Right renal pelvis (tissue), 4 donors: ENCODE measurements at places on chromosomes 13 and 19.

DNA sequence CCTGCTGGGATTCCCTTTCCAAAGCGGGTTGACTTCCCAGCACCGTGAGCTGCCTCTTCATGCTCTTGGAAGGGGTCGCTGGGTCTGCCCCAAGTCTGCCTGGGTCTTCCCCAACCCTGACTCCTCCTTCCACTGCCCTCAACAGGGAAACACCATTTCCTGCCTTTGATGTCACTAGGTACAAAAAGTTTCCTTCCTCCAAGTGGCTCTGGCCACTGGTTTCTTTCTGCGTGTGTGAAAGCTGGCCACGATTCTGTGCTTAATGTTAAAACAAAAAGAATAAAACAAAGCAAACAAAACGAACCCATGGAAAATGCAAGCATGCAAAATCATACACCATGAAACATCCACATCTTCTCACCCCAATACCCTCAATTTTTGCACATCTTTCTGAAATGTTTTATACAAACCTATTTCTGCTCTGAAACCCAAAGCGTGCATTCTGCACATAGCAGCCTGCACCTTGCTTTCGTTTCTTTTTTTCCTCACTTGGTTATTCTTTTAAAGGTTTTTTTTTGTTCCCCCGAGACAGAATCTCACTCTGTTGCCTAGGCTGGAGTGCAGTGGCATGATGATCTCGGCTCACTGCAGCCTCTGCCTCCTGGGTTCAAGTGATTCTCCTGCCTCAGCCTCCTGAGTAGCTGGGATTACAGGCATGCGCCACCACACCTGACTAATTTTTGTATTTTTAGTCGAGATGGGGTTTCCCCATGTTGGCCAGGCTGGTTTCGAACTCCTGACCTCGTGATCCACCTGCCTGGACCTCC lies 12.5 kb upstream of the TNFSF9 start:
- no peak for DNase-seq

DNA sequence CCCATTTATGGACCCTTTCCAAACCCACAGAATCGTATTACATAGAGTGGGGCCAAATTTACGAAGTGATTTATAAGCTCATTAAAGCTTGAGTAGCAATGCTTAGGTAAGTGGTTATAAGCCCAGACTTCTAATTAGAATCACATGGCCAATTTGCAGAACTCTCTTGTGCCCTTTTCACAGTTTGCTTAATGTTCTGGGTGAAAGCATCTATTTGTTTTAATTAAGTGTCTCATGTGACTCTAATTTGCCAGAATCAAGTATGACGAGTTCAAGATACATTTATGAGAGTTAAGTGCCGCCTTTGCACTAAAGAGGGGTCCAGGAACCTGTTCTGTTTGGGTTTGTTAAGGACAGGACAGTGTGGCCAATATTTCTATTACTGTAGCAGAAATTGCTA lies 46.0 kb upstream of the ZNF681 start:
- no peak for DNase-seq

DNA sequence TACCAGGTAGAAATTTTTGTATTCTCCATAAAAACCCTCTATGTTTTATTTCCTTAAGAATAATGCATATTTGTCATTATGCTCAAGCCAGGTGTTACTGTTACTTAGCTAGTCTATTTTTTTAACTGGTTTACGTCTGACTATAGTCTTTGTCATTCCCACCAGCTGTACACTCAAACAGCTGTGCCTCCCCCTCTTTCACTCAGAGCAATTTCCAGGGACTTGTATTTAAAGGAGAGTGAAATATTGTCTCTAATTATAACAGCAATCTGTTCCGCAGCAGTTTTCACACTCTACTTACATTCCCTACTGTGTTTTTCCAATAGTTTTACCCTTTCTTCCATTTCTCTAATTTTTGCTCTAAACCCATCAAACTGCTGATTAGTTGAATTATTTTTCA lies 813.6 kb upstream of the MIR17HG start:
- no peak for DNase-seq

- no peak for DNase-seq
These were observed 129.9 kb downstream of the RNF17 start for GRCh38 chr13:24893863-24894262.

DNA sequence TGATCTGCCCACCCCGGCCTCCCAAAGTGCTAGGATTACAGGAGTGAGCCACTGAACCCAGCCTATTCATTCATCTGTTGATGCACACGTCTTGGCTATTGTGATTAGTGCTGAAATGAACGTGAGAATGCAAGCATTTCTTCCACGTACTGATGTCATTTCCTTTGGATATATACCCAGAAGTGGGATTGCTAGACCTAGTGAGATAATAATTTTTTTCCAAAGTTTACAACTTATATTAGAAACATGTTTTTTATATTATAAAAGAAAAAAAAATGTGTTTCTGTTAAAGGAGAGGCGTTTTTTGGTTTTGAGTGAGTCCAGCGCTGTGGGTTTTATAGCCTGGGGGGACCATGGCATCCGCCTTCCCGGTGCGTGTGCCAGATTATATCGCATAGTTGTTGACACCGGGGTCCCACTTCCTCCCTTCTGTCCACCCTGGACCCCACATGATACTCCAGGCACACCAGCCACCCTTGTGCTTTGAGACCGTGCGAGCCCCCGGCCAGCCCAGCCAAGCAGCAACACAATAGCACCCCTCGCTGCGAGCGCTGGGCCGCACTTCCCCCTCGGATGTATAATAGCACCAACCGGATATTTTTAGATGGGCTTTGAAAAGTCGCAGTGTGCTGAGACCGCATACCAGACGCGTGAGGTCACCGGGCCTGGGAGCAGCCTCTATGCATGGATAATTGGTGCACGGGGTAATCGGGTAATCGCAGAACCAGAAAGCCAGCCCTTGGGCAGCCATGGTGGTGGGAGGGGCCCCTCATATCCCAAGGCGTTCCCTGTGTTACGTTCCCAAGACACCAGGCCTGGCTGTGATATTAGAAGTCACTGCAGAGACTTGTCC lies 59.6 kb downstream of the MYO9B start:
- peak; percentile 91 for DNase-seq

DNA sequence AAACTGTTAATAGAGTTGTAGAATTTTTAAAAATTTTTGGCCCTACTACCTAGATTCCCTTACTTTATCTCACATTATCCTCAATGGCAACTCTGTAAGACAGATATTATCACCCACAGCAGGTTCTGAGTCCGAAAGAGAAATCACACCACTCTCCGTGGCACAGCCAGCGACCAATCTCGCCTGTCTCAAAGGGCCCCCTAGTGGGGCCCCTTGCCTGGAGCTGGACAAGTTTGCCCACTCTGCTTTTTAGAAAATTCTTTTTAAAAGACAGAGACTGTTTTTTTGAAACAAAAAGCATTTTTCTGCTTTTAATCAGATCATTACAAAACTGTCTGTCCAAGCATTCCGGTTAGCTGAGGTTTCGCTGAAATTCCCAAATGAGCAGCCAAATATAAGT lies 21.7 kb downstream of the PHF11 start:
- no peak for DNase-seq

DNA sequence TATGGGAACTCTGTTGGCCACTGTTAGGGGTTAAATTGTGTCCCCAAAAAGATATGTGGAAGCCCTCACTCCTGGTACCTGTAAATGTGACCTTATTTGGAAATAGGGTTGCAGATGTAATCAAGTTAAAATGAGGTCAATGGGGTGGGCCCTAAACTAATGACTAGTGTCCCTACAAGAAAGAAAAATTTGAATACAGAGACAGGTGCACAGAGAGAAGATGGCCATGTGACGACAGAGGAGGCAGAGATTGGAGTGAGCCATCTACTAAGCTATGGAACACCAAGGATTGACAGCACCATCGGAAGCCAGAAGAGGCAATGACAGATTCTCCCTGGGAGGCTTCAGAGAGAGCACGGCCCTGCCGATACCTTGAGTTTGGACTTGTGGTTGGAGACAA lies 16.5 kb downstream of the POU2F2 start:
- DNase-seq, result no peak

GRCh38 chr19:16222806-16223205 lies 25.1 kb downstream of the AP1M1 start:
- DNase-seq, result no peak

DNA sequence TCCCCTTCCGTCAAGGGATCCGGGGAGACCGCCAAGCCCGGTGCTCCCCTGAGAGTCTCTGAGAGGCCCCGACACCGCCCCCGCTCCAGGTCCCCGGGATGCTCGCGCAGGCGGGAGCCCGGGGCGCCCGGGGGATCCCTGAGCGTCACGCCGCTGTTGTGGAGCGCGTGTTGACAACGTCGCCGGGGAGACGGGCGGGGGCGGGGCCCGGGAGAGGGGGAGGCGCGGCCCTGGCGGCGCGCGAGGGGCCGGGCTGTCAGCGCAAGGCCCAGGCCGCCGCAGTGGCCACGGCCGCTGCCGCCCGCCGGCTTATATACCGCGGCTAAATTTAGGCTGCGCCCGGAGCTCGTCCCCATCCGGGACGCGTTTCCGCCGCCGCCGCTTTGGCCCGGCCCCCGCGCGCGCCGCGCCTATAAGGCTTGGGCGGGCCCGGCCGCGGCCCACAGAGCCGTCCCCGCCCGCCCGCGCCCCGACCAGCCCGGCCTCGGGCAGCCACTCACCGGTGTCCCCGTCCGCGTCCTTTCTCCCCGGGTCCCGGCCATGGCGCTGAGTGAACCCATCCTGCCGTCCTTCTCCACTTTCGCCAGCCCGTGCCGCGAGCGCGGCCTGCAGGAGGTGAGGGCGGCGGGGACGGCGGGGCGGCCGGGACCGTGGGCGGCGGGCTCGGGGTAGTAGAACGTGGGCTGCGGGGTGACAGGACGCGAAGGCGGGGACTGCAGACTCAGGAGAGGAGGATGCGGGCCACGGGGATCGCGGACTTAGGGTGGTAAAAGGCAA lies at the start of gene KLF2:
Gene KLF2, plus strand, starts transcription at position 443 of the 777 bp plus-strand sequence. Its CDS starts 98 bp downstream, at position 541.
- peak; percentile 74 for DNase-seq

- DNase-seq, result no peak
These were observed 711 bp downstream of the CAMSAP3 start for GRCh38 chr19:7596211-7596937.

- DNase-seq, result no peak
These were observed 17.1 kb downstream of the ZNF823 start for GRCh38 chr19:11721681-11722080.
